Inflammatory macrophage treated with lipopolysaccharide for 1 hour (primary cell): ENCODE measurements at places on chromosomes 7 and 10.

- DNase-seq = no peak
These were observed 80.0 kb upstream of the DNAAF5 start for GRCh38 chr7:646487-646886.

- DNase-seq = no peak
These were observed 4.7 kb downstream of the ATP5MF start for GRCh38 chr7:99461221-99461620.

DNA sequence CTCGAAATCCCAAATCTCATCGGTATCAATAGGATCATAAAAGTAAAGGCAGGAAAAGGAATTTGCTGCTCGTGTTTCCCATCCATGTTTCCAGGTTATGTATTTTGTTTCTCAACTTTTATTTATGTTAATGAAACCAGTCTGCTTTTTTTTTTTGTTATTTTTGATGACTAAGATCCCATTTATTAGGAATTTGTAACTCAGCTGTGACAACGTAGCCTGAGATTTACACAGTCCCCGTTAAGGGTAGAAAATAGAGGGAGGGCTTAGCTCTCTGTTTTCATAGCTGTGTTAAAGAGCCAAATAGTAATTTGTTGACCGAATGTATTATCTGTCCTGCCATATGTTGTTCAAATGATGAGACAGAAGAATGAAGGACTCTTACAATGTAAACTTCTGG, 164.0 kb downstream of the MGMT start:
- no peak for DNase-seq

DNA sequence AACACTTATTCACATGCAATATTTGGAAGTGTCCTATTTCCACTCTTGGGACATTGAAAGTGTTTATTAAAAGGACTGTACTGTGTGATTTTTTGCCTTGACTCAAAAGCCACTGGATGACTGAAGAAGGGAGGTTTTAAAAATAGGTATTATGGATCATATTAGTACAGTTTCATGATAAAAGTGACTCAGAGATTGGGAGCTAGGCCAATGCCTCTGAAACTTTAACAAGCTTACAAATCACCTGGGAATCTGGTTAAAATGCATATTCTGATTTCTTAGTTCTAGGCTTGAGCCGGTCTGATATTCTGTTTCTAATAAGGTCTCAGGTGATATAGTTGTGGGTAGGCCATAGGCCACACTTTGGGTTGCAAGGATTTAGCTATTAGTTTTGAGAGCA, 191.2 kb downstream of the PLXDC2 start:
- no peak for DNase-seq

- DNase-seq = no peak
These were observed 26.4 kb upstream of the ANKRD1 start for GRCh38 chr10:90947030-90947960.

DNA sequence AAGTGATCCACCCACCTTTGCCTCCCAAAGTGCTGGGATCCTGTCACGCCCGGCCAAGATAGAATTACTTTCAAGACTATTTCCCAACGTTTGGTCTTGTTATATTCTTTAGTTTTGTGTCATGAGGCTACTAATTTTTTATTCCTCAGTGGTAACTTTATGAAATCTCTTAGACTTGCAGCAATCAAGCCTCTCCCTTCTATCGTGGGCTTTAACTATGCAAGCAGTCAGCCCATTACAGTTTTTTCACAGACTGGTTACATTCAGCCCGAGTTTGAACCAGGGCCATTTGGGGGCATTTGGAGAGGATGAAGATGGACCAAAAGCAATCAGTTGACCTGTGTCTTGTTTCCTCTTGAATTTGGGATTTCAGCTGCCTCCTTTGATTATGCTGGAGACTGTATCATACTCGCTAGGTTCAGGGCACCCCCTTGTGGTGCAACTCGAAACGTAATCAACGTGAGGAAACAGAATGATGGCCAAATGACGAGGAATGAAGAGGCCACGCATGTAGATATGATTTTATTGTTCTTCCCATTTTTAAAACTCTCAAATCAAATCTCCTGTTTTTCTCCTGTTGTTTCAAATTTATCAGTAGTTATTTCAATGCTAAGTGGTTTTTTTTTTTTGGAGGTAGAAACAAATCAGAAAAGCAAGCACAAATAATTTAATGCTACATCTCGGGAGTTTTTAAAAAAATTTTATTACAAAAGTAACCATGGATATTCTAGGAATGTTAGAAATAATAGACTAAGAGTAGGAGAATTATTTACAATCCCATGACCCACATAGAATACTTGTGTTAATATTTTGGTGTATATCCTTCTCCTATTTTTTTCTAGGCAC, 151.6 kb downstream of the KIAA1217 start:
- DNase-seq = peak; percentile 4

GRCh38 chr10:57113545-57113944, 752.5 kb upstream of the ZWINT start:
- no peak for DNase-seq

DNA sequence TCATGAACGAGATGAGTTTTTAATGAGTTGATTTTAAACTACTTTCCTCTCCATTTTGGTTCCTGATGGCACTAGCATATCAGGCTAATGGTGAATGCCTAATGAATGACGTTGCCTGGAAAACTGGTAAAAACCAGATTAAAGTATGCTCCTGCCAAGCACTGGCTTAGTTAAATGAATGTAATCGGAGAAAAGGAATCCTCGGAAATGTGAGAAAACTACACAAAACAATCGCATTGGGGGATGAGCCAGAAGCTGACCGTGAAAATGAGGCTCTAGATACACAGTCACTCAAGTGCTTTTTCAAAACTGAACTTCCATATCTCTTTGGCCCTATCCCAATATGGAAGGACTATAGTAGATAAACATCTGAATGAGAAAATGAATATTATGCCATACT, 153.8 kb upstream of the COL1A2 start:
- DNase-seq = no peak

GRCh38 chr7:32164341-32164996, 94.3 kb upstream of the PDE1C start:
- no peak for DNase-seq

DNA sequence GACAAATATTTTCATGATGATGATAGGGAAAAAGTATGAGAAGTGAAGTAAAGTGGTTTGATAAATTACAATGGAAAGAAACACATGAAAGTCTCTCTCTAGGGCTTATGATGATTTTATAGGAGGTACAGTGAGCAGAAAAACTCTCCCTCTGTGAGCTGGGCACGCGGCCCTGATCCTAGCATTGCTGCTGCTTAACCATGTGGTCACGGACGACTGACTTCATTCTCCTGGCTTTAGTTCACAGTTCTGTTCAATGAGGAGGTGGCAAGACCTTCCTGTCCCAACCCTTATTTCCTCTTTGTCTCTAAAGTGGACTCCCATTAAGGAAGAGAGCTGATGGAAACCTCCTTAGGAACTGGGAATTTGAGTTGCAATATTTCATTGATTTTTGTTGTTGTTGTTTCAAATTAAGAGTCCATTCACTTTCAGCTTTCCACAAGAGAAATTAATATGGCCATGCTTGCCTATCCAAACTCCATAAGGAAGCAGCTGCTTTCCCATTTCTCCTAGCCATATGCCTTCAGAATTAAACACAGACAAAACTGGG, 8.2 kb upstream of the PON3 start:
- DNase-seq = no peak

DNA sequence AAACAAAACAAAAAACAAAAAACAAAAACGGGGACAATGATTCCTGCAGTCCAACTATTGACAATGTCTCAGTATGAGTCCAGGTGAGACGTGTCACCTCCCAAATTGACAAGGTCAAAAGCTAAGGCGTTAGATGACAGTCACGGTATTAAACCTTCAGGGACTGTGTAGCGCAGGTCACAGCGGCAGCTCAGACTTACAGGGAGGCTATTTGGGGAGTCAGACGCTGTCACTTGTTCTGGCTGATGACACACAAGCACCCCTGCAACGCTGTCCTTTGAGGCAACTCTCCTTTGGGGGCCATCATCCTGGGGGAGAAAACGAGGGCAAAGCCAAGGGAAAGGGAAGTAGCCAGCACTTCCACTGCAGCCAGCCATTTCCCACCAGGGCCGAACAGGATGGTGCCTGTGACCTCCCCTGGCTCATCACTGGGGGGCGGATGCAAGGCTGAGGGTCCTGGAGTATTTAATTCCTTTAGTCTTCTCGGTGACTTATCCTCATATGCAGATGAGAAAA, 55.3 kb downstream of the SVIL start:
- DNase-seq = no peak

GRCh38 chr10:23891301-23891700, 317.6 kb upstream of the KIAA1217 start:
- DNase-seq = no peak

GRCh38 chr7:50367100-50367499, 62.6 kb downstream of the IKZF1 start:
- DNase-seq = no peak

GRCh38 chr7:44432381-44432977, 58.0 kb downstream of the NUDCD3 start:
- no peak for DNase-seq

GRCh38 chr7:16904076-16904475, 22.3 kb upstream of the AGR3 start:
- no peak for DNase-seq

GRCh38 chr7:27916372-27916771, 176.4 kb downstream of the TAX1BP1 start:
- DNase-seq = no peak

DNA sequence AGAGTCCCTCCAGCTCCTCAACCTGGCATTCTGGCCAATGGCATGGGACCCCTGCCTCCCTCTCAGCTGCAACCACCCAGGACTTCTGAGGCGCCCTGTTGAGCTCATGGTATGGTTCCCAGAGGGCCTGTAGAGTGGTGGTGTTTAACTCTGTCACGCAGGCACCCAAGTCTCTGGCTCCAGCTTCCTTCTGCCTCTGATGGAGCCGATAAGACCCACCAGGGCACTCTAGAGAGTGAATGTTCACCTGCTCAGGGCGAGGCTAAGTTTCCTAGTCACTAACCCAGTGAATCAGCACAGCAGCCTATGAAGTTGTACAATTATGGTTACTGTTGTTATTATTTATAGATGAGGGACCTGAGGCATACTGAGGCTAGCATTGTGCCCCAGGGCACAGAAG, 120.4 kb downstream of the ZMIZ1 start:
- DNase-seq = no peak

DNA sequence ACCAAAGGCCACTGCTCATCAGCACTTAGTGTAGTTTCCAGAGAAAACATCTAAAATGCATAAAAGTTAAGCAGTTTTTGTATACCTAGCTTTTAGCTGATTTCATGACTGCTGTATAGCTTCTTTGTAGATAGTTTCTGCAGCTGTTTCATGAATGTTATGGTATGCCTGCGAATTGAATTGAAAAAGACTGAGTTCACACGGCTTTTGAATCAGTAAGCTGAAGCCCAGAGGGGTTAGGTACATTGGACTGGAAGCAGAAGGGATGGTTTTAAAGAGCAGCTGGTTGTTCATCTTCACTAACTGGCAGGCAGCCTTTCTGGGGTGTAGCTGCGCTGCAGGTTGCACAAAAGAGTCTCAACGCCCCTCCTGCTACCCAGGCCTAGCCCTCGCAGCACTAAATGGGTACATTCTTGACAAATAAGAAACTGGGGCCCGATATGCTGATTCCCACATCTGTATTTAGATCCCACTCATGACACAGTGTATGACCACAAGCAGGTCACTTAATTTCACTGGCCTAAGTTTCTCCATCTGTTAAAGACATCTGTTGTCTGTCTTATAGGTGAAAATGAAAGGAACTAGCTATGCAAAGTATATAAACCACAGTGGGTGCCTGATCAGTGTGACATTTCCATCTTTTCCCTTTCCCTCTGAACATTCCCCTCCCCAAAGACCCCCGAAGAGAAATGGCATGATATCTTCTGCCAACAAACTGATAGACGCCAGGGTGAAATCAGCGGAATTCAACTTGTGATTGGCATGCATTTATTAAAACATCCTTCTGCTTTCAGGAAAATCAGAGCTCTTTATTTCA, 85.9 kb upstream of the AGBL3 start:
- DNase-seq = no peak

GRCh38 chr10:50554995-50555568, 68.7 kb downstream of the SGMS1 start:
- DNase-seq = no peak

DNA sequence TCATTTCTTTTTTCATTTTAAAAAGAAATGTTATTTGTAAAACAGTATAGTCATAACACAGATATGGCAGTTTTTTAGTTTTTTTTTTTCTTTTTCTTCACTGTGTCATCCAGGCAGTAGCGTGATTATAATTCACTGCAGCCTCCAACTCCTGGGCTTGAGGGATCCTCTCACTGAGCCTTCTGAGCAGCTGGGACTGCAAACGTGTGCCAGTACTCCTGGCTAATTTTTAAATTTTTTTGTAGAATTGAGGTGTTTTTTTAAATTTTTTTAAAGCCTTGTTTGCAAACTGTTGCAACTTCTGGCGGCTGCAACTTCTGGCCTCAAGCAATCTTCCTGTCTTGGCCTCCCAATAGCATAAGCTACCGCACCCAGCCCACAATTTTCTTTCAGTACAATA, 63.0 kb downstream of the HELLS start:
- no peak for DNase-seq

- no peak for DNase-seq
These were observed 343.7 kb downstream of the PTEN start for GRCh38 chr10:88207121-88207546.

GRCh38 chr10:118343115-118343514, 991 bp upstream of the FAM204A start:
- peak; percentile 24 for DNase-seq

GRCh38 chr10:32141018-32141807, 85.0 kb upstream of the KIF5B start:
- no peak for DNase-seq

DNA sequence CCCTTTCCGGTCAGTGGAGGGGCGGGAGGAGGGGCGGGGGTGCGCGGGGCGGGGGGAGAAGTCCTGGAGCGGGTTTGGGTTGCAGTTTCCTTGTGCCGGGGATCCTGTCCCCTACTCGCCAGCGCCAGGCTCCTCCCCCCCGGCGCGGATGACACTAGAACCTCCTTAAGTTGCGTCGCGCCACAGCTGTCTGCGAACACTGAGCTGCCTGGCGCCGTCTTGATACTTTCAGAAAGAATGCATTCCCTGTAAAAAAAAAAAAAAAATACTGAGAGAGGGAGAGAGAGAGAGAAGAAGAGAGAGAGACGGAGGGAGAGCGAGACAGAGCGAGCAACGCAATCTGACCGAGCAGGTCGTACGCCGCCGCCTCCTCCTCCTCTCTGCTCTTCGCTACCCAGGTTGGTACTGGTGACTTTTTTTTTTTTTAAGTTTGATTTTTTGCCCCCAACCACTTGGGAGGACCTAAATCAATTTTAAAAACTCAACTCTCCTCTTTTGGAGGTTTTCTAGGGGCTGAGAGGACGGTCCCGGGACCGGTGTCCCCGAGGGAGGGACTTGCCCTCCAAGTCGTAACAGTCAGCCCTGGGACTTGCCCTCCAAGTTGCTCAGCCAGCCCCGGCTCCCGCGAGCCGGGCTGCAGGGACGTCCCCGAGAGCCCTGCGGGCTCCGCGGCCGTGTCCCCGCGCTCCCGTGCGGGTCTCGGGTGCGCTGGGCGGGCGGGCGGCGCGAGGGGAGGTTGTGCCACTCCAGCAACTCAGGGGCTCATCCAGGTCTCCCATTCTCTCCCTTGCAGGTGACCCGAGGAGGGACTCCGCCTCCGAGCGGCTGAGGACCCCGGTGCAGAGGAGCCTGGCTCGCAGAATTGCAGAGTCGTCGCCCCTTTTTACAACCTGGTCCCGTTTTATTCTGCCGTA, at the start of gene GATA3:
GATA3 (plus strand) TSS at position 195 of the 914 bp plus-strand sequence. CDS start 968 bp downstream, outside the sequence.
- DNase-seq = no peak

GRCh38 chr7:53812135-53812534, 730.0 kb upstream of the VSTM2A start:
- DNase-seq = no peak
